ENCODE measurements at places on chromosomes 13 and 19.
A peak's percentile ranks its signal among the peaks of the same experiment; 100 is the strongest.

- DNase-seq, result no peak
Measured at GRCh38 chr13:40668335-40668734, 1.9 kb upstream of the FOXO1 start.

- peak; percentile 95 for DNase-seq
Measured at GRCh38 chr19:48746738-48747575, at the start of gene IZUMO1. TSS of gene IZUMO1 (minus strand) at chr19:48746909. CDS start at chr19:48745859, 1,050 bp downstream.

DNA sequence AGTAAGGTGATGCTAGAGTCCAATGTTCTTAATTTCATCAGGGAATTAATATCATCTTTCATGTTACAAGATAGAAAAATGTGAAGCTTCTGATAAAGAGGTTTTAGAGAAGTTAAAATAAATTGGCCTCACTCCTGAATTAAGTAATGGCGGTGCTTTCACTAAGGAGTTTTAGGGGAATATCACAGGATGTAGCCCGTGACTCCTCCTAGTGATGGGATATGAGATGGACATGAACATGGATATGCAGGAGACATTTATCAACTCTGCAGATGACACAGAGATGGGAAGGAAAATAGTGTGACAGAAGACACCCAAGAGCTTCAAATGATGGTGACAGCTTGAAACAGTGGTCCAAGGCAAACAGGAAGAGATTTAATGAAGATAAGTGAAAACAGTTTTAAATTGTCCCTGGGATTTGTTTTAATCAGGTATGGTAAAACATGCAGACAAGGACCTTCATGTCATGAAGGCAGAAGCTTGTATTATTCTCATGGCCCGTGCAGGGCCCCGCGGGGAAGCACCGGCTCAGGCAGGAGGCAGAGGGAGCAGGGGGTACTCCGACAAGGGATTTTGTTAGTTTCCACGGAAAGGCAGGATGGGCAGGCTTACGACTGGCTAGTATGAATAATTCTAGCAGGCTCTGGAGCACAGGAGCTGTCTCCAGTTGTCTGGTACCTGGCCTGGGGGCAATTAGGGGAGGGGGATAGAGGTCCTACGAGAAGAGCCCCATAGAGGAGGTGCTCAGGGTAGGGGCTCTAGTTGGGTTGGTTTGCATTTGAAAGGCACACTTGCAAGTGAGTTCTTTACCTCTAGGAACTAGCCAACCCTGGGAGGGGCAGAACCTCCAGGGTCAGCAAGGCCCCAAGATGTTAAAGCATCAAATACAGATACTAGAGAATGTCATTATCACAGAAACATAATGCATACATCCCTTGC lies 38.7 kb upstream of the FARP1 start:
- DNase-seq, result peak; percentile 27

DNA sequence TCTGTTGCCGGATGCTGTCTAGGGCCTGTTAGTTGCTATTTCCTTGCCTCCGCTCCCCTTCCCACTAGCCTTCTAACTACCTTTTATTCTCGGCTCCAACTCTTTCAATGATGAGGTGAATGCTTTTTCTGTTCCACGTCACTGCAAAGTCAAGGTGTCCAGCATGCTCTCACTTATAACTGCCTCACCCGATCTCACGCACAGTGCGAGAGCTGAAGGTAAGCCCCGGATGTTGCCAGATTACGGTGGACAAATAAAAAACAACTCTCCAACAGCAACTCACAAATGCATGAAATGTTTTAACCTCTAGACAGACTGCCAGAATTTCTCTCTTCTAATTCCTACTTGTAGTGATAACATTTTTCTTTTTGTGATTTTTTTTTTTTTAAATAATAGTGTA lies 169.9 kb downstream of the STK24 start:
- DNase-seq, result no peak

DNA sequence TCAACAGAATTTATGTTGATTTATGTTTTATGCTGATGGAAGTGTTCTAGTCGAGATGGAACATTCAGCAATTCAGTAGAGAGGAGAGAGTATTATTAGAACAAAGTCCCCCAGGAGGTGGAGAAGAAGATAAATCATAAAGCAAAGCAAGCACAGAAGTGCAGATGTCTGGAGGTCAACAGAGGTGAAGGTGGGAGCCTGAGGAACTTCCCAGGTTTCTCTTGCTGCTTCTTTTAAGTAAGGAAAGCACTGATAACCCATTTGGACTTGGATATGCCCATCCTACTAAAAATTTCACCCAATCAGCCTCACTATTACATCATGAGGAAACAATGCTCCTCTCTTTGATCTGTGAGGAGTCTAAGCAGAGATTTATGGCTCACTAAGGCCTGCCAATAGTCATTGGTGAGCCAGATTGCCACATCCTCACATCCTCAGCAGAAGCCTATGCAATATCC lies 98.8 kb downstream of the EPSTI1 start:
- peak; percentile 81 for DNase-seq

DNA sequence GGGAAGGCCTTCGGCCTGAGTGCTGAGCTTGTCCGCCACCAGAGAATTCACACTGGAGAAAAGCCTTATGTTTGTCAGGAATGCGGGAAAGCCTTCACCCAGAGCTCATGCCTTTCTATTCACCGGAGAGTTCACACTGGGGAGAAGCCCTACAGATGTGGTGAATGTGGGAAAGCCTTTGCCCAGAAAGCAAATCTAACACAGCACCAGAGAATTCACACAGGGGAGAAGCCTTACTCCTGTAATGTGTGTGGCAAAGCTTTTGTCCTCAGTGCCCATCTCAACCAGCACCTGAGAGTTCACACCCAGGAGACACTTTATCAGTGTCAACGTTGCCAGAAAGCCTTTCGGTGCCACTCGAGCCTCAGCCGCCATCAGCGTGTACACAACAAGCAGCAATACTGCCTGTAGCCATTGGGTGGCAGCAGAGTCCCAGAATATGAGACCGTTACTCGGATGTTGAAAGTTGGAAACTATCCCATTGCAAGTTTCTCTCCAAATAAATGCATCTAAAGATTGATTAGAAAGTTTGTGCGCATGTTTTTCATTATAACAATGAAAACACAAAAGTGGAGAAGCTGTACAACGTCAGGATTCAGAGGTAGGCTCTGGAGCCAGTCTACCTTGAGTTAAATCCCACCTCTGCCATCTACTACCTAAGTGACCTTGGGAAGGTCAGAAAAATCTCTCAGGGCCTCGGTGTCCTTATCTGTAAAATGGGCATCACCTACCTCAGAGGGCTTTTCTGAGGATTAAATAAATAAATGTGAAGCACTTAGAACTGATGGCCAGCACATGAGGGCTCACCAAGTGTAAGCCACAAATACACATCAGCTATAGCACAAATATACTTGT lies 21.1 kb downstream of the ZNF473 start:
- peak; percentile 17 for DNase-seq

DNA sequence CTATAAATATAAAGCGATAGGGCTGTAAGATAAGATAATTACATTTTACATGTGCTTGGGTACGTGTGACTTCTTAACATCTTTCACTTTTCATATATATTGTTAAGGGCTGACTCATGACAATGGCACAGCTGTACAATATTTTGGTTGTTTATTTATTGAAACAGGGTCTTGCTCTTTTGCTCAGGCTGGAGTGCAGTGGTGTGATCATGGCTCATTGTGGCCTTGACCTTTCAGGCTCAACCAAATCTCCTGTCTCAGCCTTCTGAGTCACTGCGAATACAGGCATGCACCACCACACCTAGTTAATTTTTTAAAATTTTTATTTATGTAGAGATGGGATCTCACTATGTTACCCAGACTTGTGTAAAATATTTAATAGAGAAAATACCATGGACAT lies 2532.4 kb upstream of the PCDH20 start:
- DNase-seq, result no peak

- DNase-seq, result no peak
Measured at GRCh38 chr19:52140032-52140710, 433 bp upstream of the ZNF616 start.

DNA sequence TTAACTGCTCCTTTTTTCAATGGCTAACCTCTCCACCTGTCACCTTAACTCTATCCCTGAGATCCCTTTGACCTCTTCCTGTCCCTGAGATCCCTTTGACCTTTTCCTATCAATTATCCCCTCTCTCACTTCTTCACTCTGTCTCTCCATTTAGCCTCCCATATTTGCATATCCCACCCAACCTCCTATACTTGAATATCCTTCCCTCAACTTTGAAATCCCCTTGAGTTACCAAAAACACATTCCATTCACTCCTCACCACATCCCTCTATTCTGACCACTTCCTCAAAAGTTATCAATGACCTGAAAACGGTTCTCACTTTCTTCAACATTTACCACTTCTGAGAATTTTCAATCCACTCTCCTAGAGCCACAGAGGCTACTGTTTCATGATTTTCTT lies 3.0 kb downstream of the MYCBP2 start:
- DNase-seq, result no peak

GRCh38 chr13:47188802-47189201 lies 291.9 kb upstream of the HTR2A start:
- peak; percentile 73 for DNase-seq

DNA sequence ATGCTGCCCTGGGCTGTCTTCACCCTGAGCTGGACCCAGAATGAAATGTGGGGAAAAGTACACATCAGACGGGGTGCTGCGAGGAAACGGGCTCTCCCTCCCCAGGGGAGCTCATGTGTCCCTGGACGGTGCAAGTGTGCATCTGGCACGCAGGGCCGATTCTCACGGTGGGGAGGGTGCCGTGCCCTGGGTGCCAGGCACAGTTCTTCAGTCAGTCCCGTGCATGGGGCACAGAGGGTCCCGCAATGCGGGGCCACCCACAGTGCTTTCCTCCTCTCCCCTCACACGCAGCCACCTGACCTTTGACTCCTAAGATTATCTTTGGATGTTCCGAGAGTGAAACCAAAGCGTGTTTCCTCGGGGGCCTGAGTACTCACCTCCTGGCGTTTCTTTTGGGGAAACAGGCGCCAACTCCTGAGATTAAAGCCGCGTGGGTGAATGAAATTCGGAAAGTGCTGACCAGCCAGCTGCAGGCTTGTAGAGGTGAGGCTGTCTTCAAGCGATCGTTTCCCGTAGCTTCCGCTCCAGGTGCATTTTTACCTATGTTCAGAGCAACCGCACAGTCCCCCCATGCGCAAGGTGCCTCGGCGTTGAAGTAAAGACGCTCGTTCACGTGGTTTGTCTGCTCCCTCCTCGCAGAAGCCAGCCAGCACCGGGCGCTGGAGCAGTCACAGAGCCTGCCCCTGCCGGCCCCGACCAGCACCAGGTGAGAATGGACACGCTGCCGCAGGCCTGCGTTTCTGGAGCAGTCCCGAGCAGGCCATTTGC lies 17.5 kb upstream of the F7 start:
- DNase-seq, result no peak

DNA sequence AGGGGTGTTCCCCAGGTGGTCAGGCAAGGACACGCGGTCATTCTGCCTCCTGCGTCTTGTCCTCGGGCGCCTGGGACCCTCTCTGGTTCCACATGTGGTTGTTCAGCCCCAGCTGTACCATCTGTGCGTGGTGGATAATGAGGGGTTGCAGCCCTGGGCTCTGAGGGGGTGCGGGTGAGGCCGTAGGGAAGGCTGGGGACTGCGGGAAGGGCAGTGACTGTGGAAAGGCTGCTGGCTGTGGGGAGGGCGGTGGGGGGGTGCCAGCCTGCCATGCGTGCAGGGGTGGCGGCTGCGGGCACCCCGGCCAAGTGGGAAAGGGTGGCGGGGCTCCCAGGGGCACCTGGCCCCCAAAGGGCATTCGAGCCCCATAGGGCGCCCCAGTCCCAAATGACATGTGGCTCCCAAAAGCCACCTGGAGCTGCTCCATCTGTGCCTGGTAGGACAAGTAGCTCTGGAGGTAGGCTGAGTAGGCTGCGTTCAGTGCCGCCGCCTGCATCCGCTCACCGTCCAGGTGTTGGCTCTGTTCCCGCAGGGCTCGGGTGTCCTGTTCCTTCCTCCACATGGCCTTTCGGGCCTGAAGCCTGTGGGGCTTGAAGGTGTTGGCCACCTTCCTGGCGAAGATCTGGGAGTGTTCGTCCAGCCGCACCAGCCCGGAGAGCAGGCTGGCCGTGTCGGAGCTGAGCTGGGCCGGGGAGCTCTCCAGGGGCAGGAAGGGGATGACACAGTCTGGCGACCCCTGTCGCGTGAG lies 15.1 kb downstream of the TICAM1 start:
- DNase-seq, result no peak

DNA sequence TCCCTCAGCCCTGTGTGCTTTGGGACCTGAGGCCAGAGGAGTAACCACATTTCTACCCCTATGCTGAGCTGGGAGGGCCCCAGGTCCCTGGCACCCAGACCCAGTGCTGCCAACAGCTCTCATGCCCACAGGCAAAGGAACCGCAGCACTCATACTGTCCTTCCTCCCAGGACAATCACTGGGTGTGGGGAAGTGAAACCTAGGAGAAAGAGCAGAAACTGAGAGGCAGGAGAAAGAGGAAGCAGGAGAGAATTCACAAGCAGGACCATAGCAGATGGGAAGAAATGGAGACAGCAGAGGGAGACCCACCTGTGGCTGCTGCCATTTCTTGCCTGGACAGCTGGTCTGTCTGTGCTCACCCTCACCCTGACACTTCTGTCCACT lies 18.9 kb downstream of the CCDC97 start:
- no peak for DNase-seq

DNA sequence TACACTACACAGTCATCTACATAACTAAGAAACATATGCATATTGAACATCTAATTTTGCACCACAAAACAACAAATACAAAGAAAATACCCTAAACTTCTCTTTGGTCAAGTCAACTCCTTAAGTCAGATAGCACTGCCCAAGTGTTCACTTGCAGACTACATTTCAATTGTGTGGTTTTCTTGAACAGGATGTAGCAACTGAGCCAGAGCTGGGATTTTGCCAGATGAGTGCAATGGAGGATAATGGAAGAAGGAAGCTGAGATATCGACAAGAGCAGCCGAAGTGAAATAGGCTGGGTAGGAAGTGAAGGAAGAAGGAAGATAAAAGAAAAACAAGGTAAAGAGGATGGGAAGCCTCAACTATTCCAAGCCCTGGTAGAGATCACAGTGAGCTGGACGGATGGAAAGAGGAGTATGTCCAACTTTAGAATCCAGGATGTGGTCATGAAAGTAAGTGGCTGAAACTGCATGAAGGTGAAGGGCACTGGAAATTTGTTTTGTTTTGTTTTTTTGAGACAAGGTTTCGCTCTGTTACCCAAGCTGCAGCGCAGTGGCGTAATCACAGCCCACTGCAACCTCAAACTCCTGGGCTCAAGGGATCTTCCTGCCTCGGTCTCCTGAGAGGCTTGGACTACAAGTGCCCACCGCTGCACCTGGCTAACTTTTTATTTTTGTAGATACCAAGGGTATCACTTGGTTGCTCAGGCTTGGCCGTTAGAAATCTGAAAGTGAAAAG lies 15.0 kb downstream of the NUFIP1 start:
- DNase-seq, result peak; percentile 85

Data from fibroblast of pulmonary artery (primary cell).